Choroid plexus epithelial cell (primary cell): ENCODE measurements at places on chromosomes 5 and 9.
A peak's percentile ranks its signal among the peaks of the same experiment; 100 is the strongest.

DNA sequence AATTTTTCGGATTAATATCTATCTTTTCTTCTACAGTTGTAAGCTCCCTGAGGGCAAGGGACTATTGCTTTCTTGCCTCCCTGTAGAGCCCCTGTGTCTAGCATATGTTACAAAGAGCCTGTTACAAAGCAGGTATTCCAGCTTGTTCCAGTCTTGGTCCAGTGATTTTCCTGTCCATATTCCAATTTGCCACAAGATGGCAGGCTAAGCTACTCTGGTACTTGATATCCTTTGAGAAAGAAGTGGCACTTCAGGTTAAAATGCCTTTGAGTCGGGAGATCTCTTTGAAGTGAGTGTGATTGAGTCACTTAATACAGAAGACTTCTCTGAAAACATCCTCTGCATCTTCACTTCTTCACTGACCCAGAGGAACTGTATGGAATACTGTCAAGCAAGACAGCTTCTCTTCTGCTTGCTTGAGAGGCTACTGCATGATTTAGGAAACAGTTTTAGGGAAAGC is 24.5 kb downstream of the CAVIN4 start:
- DNase-seq: peak; percentile 76

- peak; percentile 36 for DNase-seq
Measured at GRCh38 chr5:34045996-34046395, 3.0 kb upstream of the C1QTNF3 start.

- DNase-seq: no peak
Measured at GRCh38 chr5:74829413-74829812, 36.8 kb downstream of the FAM169A start.

GRCh38 chr5:109566361-109566760 is 123.4 kb upstream of the MAN2A1 start:
- no peak for DNase-seq

- DNase-seq: no peak
Measured at GRCh38 chr5:36505021-36505420, 101.4 kb upstream of the SLC1A3 start.

DNA sequence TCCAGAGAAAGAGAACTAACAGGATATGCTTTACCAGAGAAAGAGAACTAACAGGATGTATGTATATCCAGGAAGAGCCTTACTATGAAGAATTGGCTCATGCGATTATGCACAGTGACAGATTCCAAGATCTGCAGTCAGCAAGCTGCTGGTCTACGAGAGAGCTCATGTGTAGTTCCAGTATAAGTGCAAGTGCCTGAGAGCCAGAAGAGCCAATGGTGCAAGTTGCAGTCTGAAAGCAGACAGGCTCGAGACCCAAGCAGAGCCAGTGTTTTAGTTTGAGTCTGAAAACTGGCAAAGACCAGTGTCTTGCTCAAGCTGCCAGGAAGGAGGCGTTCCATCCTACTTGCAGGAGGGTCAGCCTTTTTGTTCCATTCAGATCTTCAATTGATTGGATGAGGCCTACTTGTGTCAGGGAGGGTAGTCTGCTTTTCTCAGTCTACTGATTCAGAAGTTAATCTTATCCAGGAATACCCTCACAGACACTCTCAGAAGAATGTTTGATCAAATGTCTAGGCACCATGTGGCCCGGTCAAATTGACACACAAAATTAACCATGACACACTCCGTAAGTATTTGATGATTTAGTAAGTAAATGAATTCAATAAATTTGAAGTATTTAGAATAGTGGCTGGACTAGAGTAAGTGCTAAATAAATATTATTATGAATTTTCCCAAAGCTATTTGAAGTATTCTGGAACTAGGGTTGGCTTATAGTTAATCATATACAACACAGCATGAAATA is 372.1 kb upstream of the SGCD start:
- no peak for DNase-seq

- peak; percentile 16 for DNase-seq
Measured at GRCh38 chr5:60387051-60387440, 312.9 kb downstream of the DEPDC1B start.

GRCh38 chr9:14214065-14214684 is 99.8 kb downstream of the NFIB start:
- no peak for DNase-seq

- no peak for DNase-seq
Measured at GRCh38 chr9:135478191-135478590, 1.4 kb upstream of the PPP1R26 start.

DNA sequence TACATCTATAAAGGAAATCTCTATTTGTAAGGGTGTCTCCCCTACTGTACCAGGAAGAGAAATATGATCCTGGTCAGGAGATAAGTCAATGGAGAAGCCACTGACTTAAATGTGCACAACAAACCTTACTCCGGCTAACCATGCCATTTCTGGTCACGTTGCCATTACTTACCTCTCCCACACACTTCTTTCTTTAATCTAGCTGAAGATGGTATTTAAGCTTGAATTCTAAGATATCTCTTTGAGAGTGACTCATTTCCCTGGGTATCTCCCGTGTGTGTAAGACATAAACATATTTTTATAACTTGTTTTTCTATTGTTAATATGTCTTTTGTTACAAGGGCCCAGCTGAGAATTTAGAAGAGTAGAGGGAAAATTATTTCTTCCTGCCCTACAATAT is 296.6 kb downstream of the SEMA5A start:
- DNase-seq: peak; percentile 47
